ENCODE measurements at places on chromosomes 2 and 18.
A peak's percentile ranks its signal among the peaks of the same experiment; 100 is the strongest.

DNA sequence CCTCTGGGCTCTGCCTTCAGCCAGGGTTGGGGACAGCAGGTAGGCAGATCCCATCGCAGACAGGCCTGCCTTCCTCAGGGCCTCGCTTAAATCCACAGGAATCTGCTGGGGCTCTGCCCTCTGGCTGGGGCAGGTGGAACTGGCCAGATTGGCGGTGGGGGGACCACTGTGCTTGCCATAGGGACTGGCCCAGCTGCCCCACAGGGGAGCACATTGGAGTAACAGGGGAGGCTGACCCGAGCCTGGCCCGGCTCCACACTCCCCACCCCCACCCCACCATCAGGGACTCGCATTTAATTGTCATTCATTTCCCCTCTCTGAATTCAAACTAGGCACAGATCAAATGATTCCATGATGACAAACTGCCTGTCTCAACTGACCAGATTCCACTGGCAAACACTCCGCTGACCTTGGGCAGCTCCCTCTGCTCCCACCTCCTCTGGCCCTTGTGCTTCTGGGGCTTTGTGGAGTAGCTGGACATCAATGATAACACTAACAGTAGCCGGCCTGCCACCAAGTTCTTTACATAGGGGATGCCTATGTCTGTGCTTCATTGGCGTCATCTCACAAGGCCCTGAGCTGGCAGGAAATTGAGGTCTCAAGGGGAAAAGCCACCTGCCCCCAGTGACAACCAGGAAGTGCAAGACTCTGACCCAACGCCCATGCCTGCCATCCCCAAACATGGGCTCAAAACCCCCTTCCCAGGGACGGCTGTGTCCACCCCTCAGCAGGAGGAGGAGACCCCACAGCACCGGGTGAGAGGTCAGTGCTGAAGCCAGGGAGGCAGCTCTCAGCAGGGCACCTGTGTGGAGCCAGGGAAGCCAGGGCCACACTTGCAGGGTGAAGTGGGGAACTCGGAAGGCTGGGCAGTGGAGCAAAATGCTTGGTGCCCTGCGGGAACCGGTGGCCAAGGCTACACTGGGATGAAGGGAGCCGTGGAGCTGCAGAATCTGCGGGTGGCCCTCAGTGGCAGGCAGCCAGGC is 2.1 kb upstream of the B3GNT7 start:
- H3K27me3 ChIP-seq, result peaks cover 36% of the 10 kb centered on the region
- H3K4me1 ChIP-seq, result peaks cover 19% of the 10 kb centered on the region
- H3K27ac ChIP-seq, result no peak overlapping the region
- H3K4me3 ChIP-seq, result peak overlapping the region; percentile 23
- DNase-seq, result no peak
- H3K36me3 ChIP-seq, result no peaks in the 10 kb centered on the region

- no peak overlapping the region for H3K27ac ChIP-seq
- no peak for DNase-seq
- H3K4me3 ChIP-seq, result no peak overlapping the region
- H3K27me3 ChIP-seq, result no peaks in the 10 kb centered on the region
Observed at GRCh38 chr2:135451966-135452365, 79.1 kb downstream of the ZRANB3 start.

- peaks cover 6% of the 10 kb centered on the region for H3K4me1 ChIP-seq
- H3K4me3 ChIP-seq, result no peak overlapping the region
- no peak for DNase-seq
- no peak overlapping the region for H3K27ac ChIP-seq
- H3K36me3 ChIP-seq, result no peaks in the 10 kb centered on the region
- peaks cover 7% of the 10 kb centered on the region for H3K27me3 ChIP-seq
Observed at GRCh38 chr2:68992933-68993332, 18.5 kb downstream of the GKN1 start.

GRCh38 chr2:58131191-58132011 is 84.8 kb downstream of the VRK2 start:
- peak overlapping the region; percentile 9 for H3K27ac ChIP-seq
- H3K4me3 ChIP-seq, result no peak overlapping the region
- H3K36me3 ChIP-seq, result no peaks in the 10 kb centered on the region

DNA sequence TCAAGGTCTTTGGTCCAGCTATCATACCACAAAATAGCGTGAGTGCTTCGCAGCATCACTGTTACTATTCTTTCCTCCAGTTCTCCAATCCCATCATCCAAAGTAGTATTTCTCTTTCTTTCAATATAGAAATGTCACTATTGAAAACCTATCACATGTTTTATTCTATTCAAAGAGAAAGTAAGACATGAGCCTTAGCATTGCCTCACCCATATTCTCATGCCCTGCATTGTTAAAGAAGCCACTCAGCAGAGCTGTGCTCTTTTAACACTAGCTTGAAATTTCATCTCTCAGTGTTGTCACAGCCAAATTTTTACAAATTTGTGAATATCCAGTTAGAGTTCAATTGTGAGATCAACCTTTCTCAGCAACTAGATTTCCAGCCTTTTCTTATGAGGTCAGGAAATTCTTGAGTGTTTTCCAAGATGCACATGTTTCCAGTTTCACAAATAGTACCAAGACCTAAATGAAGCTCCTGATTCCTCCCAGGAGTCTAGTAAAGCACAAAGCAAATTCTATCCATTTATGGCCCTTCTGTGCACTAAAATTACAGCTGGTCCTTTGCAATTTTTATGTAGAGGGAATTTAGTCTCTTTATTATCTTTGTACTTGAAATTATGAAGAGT is 343.7 kb downstream of the SPAG16 start:
- H3K4me1 ChIP-seq, result no peaks in the 10 kb centered on the region
- DNase-seq, result no peak
- H3K27me3 ChIP-seq, result no peaks in the 10 kb centered on the region
- peaks cover 3% of the 10 kb centered on the region for H3K36me3 ChIP-seq

- DNase-seq, result no peak
- no peaks in the 10 kb centered on the region for H3K4me1 ChIP-seq
- peaks cover 11% of the 10 kb centered on the region for H3K36me3 ChIP-seq
- no peaks in the 10 kb centered on the region for H3K27me3 ChIP-seq
Observed at GRCh38 chr2:28155627-28156026, 237.0 kb upstream of the FOSL2 start.

DNA sequence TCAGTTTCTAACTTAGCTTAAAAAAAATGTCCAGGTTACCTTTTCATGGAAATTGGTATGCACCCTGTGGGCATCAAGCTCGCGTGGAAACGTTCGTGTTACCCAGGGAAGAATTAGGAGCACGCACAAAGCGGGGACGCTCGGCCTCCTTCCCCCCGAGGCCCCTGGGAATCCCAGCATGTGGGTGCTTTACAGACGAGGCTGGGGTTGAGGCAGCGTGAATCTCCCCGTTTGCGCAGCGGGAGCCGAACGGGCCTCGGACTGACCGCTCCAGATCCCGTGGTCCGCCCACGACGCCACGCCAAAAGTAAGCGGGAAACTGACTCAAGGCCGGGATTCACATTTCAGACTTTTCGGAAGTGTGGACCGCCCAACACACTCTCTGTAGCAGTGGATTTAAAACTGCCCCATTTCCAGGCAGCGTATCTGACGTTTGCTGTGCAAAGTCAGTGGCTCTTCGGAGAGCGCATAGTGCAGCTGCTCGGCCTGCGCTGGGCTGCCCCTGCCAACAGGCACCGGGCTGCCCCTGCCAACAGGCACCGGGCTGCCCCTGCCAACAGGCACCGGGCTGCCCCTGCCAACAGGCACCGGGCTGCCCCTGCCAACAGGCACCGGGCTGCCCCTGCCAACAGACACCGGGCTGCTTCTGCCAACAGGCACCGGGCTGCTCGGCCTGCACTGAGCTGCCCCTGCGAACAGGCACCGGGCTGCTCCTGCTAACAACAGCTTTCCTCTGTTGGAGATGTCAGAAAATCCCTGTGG is 49.7 kb downstream of the SH3YL1 start:
- no peaks in the 10 kb centered on the region for H3K4me1 ChIP-seq
- peaks cover 19% of the 10 kb centered on the region for H3K27me3 ChIP-seq
- no peak overlapping the region for H3K4me3 ChIP-seq
- peaks cover 10% of the 10 kb centered on the region for H3K36me3 ChIP-seq
- no peak for DNase-seq

DNA sequence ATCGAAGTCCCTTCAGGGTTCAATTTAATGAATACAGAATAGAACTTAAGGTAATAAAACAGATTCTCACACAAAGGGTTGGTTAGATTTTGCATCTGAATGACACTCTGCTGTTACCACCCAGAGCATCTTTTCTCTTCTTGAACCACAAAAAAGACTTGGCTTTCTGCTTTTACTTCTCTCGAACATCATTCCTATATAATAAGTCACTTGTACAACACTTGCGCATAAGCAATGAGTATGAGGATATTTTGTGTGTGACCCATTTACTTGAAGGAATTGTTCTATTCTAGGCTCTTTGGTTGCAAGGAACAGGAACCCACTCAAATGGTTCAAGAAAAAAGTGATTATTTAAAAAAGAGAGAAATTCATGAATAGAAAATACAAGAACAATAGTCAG is 126.2 kb downstream of the NUP35 start:
- H3K4me3 ChIP-seq, result no peak overlapping the region
- no peak overlapping the region for H3K27ac ChIP-seq
- DNase-seq, result no peak
- no peaks in the 10 kb centered on the region for H3K27me3 ChIP-seq

- H3K36me3 ChIP-seq, result no peaks in the 10 kb centered on the region
- peaks cover 19% of the 10 kb centered on the region for H3K27me3 ChIP-seq
Observed at GRCh38 chr2:98944775-98945174, 8.8 kb upstream of the CRACDL start.
